ENCODE measurements at places on chromosomes 5 and 9.
A peak's percentile ranks its signal among the peaks of the same experiment; 100 is the strongest.

- no peak for DNase-seq
Observed at GRCh38 chr5:174479325-174479724, 245.1 kb upstream of the MSX2 start.

GRCh38 chr9:134488331-134489280 lies 153.0 kb upstream of the COL5A1 start:
- no peak for DNase-seq

- peak; percentile 25 for DNase-seq
Observed at GRCh38 chr9:134189470-134190231, 25.3 kb upstream of the RNU6ATAC start.

GRCh38 chr9:76400534-76401096 lies 6.4 kb upstream of the RFK start:
- no peak for DNase-seq

All from Caco-2 (cell line).